NCI-H187 (cell line): ENCODE measurements at places on chromosomes 6 and 20.

GRCh38 chr20:52612046-52612632 lies 360.0 kb upstream of the TSHZ2 start:
- DNase-seq: no peak

GRCh38 chr6:63371104-63371715 lies 51.4 kb upstream of the LGSN start:
- no peak for DNase-seq

- no peak for DNase-seq
These were observed 6.1 kb upstream of the PM20D2 start for GRCh38 chr6:89139509-89140346.

DNA sequence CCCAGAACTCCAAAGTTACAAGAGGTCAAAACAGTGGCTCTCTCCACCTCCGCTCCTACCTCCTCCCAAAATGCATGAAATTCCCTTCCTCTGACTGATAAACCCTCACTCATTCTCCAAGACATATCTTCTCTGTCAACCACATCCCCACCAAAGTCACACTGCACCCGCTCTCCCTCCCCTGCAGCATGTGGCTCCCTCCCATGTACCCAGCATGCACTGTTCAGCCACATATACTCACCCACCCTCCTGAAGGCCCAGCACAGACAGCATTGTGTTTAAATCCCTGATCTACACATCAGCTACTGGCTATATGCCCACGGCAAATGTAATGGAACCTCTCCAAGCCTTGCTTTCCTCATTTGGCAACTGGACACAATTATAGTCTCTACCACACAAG lies 5.5 kb upstream of the POU5F1 start:
- DNase-seq: no peak

- no peak for DNase-seq
These were observed 44.5 kb upstream of the OSTM1 start for GRCh38 chr6:108118810-108119768.
